Activated CD4-positive, alpha-beta memory T cell treated with anti-CD3 and anti-CD28 coated beads for 36 hours (primary cell): ENCODE measurements at places on chromosomes 1 and 21. TPM values are rescaled to one million over a fixed set of nuclear protein-coding genes. Genes with fewer than 3 reads are reported as not detected.

LAMTOR2 gene
- 61.4 TPM for total RNA-seq

DNA sequence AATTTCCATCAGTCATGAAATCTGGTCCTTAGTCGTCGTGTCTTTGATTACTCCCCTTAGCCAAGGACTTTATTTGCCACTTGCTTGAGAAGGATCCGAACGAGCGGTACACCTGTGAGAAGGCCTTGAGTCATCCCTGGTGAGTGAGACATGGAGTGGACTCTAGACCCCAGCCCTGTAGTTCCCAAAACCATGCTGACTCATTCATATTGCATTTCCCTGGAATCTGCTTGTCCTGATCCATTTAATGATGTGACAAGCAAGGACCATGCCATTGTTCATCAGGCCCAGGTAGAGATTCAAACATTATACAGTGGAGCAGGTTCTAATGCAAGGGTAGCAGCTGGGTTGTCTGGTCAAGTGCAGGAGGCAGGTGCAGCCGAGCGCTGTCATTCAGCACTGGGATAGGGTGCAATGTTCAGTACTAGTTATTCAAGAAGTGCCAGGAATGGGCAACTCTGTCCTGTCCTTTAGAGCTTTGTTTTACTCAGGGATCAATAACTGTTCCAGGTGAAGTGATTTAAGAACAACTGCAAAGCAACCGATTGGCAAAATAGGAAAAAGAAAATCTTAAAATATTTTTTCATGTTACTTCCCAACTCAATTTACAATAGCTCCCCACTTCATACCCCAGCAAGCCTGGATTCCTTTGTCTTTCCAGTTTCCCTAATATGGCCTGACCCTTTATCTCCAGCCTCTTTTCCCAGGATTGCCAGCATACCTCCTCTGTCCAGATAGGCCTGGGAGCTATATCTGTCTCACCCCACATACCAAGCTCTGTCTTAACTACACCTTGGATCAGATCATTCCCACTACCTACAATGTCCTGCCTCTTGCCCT, 26.5 kb downstream of the CAMK1G start:
- DNase-seq, result no peak

DNA sequence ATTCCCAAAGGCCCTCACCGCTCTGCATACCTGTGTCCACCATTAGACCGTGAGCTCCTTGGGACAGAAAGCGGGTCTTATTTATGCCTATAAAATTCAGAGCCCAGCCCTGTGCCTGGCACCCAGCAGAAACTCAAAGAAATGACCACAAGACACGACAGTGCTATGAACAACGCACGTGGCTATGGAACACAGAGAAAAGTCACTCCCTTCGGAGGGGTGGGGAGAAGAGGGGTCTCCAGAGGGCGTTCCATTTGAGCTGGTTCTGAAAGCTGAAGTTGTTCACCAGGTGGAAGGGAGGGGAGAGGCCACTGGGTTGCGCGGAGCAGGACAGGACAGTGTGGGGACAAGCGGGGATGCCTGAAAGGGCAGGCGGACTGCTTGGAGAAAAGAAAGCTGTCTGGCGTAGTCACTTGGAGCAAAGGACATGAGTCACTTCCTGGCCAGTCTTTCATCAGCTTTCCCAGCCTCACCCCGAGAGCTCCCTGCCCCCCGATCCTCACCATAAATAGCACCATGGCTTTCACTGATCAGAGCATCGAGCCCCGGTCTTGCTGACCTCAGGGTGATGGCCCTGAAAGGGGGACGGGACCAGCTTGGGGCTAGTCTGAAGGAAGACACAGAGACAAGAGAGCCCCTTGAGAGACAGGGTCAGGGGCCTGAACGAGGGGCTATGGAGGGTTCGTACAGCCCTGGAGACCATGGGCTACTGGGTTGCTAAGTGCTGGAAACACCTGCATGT, 28.5 kb downstream of the ECE1 start:
- peak; percentile 65 for DNase-seq

DNA sequence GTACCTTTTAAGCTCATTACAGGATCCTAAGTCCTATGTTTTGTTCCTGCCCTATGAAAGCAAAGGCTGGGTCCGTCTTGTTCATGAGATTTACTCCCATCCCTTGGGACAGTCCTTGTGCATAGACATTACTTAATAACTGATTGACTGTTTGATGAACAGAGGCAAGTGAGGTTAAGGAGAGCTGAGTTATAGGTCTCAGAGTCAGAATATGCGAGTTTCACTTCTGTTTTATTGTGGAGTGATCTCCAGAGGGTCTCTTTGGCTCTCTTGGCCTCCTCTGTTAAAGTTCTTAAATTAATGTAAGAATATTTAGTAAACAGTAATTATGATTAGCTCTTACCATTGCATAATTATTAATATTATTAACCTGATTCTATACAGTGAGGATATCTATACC, 52.6 kb downstream of the BRINP2 start:
- DNase-seq, result no peak

- no peak for DNase-seq
Observed at GRCh38 chr21:44762221-44763049, 39.2 kb downstream of the UBE2G2 start.

GRCh38 chr21:42571391-42572150, 57.9 kb downstream of the SLC37A1 start:
- peak; percentile 5 for DNase-seq

- DNase-seq, result no peak
Observed at GRCh38 chr21:28256420-28256831, 736.3 kb downstream of the LTN1 start.

DNA sequence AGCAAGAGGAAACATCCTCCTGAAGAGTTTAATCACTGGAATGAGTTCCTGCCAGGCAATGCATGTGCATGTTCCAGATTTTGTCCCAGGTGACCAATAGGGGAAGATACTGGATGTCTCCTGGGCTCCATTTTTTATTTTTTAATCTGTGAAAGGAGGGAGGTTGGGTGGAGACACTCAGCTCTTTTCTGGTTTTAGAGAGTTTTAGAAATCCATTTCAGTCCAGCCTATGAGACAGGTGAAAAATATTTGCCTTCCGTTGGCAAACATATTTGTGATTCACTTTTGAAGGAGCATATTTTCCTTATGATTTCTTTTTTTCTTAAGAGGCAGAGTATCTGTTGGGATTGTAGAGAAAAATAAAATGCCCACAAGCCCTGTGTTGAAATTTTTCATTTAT, 70.7 kb downstream of the ABCA4 start:
- DNase-seq, result no peak

- peak; percentile 19 for DNase-seq
Observed at GRCh38 chr1:149849947-149850360, 49.4 kb upstream of the BOLA1 start.

GRCh38 chr1:56137521-56138505, 441.6 kb downstream of the PLPP3 start:
- no peak for DNase-seq

DNA sequence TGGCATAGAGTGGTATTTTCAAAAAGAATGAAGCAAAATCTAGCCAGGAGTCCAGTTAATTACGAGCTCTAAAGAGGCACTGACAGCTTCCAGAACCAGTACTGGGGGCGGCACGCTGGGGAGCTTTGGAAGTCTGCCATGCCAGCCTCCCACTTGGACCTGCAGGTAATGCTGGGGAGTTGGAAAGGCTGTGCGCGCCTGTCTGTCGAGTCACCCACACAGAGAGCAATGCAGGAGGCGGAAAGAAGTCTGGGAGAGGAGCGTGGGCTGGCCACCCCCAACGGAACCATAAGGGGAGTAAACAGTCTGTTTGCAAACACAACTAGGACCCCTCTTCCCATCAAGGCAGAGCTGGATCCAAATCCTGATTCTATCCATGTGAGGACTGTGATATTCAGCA, 84.5 kb downstream of the BEND5 start:
- DNase-seq, result no peak

- DNase-seq, result no peak
Observed at GRCh38 chr1:3439346-3440299, 14.8 kb upstream of the ARHGEF16 start.

- DNase-seq, result peak; percentile 87
Observed at GRCh38 chr21:44949779-44950198, 10.0 kb downstream of the SLX9 start.

- DNase-seq, result no peak
Observed at GRCh38 chr1:207850621-207851407, 60.1 kb downstream of the CD34 start.

- no peak for DNase-seq
Observed at GRCh38 chr1:27144049-27144748, 10.7 kb downstream of the SLC9A1 start.

- DNase-seq, result no peak
Observed at GRCh38 chr21:24163539-24163938, 1443.7 kb downstream of the MRPL39 start.

DNA sequence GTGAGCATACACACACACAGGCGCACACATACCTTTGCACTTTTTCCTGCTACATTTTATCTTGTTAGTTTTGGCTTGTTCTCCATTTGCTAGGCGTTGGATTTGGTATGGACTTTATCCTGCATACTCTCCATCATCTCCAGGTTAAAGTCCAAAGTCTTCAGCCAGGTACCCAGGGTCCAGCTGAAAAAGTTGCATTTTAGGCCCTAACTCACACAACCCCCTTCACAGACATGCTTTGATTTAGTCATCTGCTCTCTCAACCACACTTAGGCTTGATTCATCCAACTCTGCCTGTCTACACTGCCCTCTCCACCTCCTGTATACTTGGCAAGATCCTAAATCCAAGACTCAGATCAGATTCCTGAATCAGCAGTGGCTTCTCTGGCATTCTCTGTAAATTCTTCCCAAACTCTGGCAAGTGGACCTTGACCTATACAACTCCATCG, 10.7 kb upstream of the LAMB3 start:
- DNase-seq, result no peak

- no peak for DNase-seq
Observed at GRCh38 chr21:34885626-34886239, 163.4 kb downstream of the RUNX1 start.

GRCh38 chr1:239675735-239676134, 289.4 kb downstream of the CHRM3 start:
- no peak for DNase-seq

GRCh38 chr1:198968866-198969265, 330.0 kb downstream of the PTPRC start:
- DNase-seq, result no peak

DNA sequence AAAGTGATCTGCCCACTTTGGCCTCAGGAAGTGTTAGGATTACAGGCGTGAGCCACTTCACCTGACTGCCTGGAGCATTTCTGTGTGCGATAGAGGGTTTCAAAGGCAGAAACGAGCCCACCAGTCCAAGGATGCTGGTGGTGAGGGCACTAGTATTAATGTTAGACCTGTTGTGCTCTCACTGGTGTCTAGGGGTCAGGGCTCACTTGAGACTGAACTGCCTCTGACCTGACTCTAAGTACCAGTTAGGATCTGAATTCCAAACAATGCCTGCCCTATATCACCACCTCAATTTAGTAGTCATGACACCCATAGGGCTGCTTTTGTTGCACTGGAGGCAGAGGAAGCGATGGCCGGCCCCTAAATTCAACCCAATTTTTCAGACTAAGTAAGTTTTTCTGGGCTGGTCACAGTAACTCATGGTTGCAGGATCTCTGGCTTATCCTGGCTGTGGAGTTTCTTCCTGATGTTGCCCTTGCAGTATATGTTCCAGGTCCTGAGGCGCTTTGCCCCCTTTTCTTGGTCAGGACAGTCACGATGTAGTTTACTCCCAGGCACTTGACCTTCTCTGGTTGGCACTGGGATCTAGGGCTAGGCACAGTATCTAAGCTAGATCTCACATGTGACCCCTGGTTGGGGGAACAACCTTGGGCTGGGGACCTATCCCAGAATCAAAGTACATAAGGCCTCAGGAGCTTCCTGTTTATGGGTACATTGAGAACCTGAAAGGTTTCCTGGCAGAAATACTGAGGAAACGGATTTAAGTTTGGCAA, 4.5 kb downstream of the CCDC17 start:
- DNase-seq, result no peak

DNA sequence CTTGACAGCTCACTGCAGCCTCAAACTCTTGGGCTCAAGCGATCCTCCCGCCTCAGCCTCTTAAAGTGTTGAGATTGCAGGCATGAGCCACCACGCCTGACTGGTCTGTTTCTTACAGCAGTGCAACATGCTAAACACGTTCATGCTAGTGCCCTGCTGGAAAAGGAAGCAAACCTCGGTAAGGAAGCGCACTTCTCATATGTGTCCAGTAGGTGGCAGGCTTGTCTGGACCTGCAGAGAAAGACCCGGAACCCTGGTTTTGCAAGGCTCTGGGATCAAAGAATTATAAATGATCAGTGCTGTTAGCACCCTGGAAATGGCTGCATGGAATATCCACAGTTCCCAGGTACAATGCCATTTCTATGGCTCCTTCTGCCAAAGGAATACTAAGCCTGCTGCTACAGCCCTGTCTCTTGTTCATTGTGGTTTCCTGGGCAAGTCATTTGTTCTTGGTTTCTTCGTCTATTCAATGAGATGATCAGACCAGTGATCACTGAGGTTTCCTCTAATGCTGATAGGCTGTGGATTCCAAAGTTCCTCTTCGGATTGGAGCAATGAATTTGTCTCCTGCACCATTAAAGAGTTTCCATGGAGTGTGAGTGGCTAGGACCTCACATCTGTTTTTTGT, 15.9 kb downstream of the RNU5D-1 start:
- peak; percentile 78 for DNase-seq

DNA sequence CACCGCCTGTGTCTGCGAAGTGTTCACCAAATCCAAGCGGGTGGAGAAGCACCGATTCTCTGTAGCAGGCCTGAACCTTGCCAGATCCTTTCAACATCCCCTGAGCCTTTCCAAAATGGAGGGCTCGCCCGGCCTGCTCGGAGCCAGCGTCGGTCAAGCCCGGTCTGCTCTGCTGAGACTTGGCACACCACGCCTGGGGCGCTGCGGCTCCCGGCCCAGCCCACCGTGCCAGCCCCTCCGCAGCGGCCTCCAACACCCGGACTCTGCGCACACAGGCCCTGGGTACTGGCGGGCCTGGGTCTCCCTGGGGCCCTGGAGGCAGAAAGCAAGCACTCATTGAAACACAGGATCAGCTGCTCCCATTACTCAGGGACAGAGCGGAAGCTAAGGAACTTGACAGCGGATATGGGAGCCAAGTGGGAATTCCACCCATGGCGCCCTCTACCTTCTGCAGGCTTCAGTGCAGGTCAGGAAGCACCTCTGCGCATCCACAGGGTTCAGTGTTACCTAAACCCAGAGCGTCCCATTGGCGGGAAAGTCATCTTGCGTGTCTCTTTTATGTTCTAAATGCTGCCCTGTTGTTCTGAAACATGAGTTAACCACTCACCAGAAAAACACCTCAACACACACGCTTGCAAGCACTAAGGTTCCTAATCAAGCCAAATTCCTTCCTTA, 159.9 kb downstream of the ZBTB18 start:
- no peak for DNase-seq

GRCh38 chr1:28370239-28371009, 884 bp downstream of the PHACTR4 start:
- DNase-seq, result peak; percentile 45
